ENCODE measurements at places on chromosomes 6 and 20. TPM values are rescaled to one million over a fixed set of nuclear protein-coding genes. Genes with fewer than 3 reads are reported as not detected.

SAPCD1 gene
- total RNA-seq: 2.9 TPM

DEFB112 gene
- total RNA-seq: not detected

TCP11 gene
- total RNA-seq: not detected

GRM1 gene
- total RNA-seq: under 0.01 TPM

TXLNB gene
- 1.1 TPM for total RNA-seq

FITM2 gene
- 4.9 TPM for total RNA-seq

CABLES2 gene
- total RNA-seq: 0.49 TPM

TAAR2 gene
- total RNA-seq: not detected

NMBR gene
- 0.16 TPM for total RNA-seq

OR2H2 gene
- total RNA-seq: not detected

TREML2 gene
- not detected for total RNA-seq

SLC17A5 gene
- 25.6 TPM for total RNA-seq

PPT2 gene
- 30.9 TPM for total RNA-seq

PAK5 gene
- not detected for total RNA-seq

BPIFB2 gene
- total RNA-seq: not detected

MYBL2 gene
- total RNA-seq: 17.3 TPM

KIAA1755 gene
- 0.16 TPM for total RNA-seq

KCNK5 gene
- not detected for total RNA-seq

SH3BGRL2 gene
- 33.0 TPM for total RNA-seq

SMPD2 gene
- 7.1 TPM for total RNA-seq

OTOR gene
- not detected for total RNA-seq

TFAP2D gene
- total RNA-seq: not detected

ID1 gene
- 282 TPM for total RNA-seq

KHDRBS2 gene
- total RNA-seq: not detected

CDYL gene
- total RNA-seq: 42.9 TPM

LPA gene
- not detected for total RNA-seq

ALDH8A1 gene
- 1.0 TPM for total RNA-seq

HSPA1L gene
- 1.8 TPM for total RNA-seq

HMGCLL1 gene
- not detected for total RNA-seq

POU5F1 gene
- 0.19 TPM for total RNA-seq

TRAPPC3L gene
- under 0.01 TPM for total RNA-seq

NKAIN2 gene
- not detected for total RNA-seq

FLRT3 gene
- total RNA-seq: 0.50 TPM

FAM209B gene
- not detected for total RNA-seq

NFATC2 gene
- total RNA-seq: 2.1 TPM

SPINT4 gene
- not detected for total RNA-seq

DSE gene
- 20.0 TPM for total RNA-seq

LHFPL5 gene
- total RNA-seq: not detected

PGK2 gene
- total RNA-seq: not detected

PNPLA1 gene
- not detected for total RNA-seq

DOK5 gene
- total RNA-seq: 0.16 TPM

TJAP1 gene
- 6.8 TPM for total RNA-seq

CLVS2 gene
- not detected for total RNA-seq

MUC22 gene
- not detected for total RNA-seq

SIRPB1 gene
- total RNA-seq: 0.16 TPM

CNR1 gene
- total RNA-seq: 0.19 TPM

BANF2 gene
- total RNA-seq: not detected

VNN1 gene
- not detected for total RNA-seq

HUS1B gene
- total RNA-seq: 0.65 TPM

SLC25A27 gene
- 3.3 TPM for total RNA-seq

SIM1 gene
- not detected for total RNA-seq
